ENCODE measurements at places on chromosomes 12 and 14.

GRCh38 chr12:26723379-26724308, 109.3 kb downstream of the ITPR2 start:
- no peak for DNase-seq

DNA sequence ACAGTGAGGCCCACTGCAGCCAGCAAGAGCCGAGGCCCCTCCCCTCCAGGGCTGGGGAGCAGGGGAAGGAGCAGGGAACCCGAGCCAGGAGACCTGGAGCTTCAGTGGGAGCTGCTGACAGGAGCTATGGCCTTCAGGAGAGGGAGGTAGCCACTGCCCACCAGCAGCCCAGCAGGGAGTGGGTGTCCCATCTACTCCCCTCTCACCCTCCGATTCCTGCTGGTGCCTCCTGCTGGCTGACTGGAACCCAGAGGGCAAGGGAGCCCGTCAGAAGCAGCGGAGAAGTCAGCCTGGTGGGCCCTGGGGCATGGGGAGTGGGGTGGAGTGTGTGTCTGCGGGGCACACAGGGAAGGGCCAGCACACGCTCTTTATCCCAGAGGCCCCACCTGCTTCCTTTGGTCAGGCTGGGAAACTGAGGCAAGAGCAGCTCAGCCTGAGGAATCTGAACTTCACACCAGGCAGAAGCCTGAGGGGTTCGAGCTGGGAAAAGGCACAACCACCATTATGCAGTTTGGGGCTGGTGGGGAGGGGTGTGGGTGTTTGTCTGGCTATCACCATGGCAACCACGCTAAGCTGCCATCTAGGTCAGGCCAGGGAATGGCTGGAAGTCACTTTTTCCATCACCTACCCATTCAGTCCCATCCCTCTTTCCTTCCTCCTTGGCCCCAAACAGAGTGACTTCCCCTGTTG, 36.8 kb upstream of the PLEKHG6 start:
- DNase-seq = peak; percentile 44

GRCh38 chr12:56631790-56632700, 1.9 kb upstream of the BAZ2A start:
- DNase-seq = no peak

- DNase-seq = no peak
Measured at GRCh38 chr12:5364036-5364770, 67.7 kb upstream of the NTF3 start.

Measured in hindlimb muscle (tissue), 1 donor.